ENCODE measurements at places on chromosomes 12 and 14.

- DNase-seq = no peak
Observed at GRCh38 chr12:119179335-119180021, 747 bp downstream of the HSPB8 start.

DNA sequence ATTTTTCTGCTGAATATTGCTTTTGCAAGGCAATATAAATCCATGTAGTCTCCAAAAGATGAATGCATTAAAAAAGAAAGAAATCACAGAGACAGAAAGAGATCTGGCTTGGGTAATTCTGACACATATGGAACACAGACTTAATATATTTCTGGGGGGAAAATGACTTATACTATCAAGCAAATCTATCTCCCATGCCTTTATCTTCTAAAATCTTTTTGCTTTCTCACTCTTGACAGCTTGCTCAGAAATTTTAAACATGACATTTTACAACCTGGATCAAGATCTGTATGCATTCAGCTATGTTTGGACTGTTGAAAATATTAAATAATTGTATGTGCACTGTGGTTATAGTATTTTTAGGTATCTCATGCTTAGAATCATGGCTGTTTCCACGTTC, 73.0 kb downstream of the KITLG start:
- no peak for DNase-seq

GRCh38 chr12:47231456-47231855, 151.7 kb upstream of the AMIGO2 start:
- DNase-seq = no peak

DNA sequence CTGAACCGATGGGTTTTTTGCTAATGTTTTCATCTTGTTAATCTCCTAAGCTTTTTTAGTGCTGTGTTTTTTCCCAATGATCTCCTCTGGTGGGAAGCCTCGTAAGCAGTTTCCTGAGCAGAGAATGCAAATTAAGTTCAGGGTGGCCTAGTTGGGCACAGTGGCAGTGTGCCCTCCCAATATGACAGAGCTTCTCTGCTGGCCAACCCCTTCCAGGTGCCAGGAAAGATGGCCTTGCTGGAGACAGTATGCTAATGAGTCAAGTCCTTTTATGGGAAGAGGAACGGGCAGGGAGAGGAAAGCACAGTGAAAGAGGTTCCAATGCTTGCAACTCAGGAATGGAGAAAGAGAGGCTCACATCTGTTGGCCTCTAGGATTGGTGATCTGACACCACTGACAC, 115.8 kb downstream of the GCH1 start:
- no peak for DNase-seq

- peak; percentile 3 for DNase-seq
Observed at GRCh38 chr12:45557016-45557415, 172.5 kb upstream of the ARID2 start.

DNA sequence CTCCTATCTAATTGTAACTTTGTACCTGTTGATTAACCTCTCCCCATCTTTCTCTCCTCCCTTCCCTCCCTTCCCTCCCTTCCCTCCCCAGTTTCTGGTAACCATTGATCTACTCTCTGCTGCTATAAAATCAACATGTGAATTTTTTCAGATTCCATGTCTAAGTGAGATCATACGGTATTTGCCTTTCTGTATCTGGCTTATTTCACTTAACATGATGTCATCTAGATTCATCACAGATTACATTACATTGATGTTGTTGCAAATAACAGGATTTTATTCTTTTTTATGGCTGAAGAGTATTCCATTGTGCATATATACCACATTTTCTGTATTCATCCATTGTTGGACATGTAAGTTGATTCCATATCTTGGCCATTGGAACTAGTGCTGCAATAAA, 68.0 kb upstream of the FBXO33 start:
- no peak for DNase-seq

GRCh38 chr12:14986449-14986848, 13.6 kb downstream of the PDE6H start:
- no peak for DNase-seq

DNA sequence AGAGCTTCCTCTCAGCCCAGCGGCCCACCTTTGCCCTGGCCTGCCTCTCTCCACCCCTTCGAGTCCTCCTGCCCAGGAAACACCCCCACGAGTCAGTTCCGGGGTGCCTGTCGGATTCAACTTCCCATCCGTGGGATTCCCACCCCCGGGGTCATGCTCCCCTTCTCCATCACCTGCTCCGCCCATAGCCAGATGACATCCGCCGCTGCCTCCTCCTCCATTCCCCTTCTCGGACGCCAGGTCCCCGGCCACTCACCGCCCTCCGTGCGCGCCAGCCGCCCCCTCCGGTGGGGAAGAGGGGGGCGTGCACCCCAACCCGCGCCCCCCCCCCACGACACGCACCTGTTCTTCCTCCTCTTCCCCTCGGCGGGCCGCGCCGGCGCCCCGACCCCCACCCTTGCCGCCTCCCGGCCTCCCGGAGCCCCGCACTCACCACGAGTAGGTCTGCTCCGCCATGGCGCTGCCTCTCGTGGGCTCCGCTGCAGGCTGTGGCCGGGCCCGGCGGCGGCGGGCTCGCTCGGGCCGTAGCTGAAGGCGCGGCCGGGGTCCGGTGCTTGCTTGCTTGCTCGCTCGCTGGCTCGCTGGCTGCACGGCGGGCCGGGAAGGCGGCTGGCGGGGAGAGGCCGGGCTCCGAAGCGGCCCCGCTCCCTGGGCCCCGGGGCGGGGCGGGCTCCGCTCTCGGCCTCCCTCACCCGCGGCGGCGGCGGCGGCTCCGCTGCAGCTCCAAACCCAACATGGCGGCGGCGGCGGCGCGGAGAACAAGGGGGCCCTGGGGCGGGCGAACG, 554 bp downstream of the SPPL3 start:
- peak; percentile 72 for DNase-seq

- DNase-seq = no peak
Observed at GRCh38 chr12:50257236-50258166, 25.8 kb downstream of the LIMA1 start.

DNA sequence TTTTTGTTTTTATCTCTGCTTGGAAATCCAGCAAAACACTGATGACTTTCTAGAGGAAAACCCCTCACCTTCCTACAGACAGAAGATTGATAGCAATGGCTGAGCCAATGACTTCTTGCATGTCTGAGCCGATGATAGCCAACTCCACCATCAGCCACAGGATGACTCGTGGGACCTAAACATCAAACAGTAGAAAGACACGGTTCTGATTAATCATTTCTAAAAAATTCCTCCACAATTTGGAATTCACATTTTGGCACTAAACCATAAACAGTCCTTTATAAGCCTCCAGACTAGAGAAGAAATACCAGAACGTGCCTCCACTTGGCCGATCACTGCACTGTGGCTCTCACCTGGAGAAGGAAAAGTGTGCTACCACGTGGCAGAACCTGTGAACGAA, 25.9 kb downstream of the SLC11A2 start:
- no peak for DNase-seq

- no peak for DNase-seq
Observed at GRCh38 chr12:119117936-119118335, 60.8 kb upstream of the HSPB8 start.

GRCh38 chr14:59213368-59214315, 25.2 kb downstream of the DAAM1 start:
- no peak for DNase-seq

GRCh38 chr12:57370696-57371095, 60.1 kb downstream of the R3HDM2 start:
- no peak for DNase-seq

- no peak for DNase-seq
Observed at GRCh38 chr12:25558586-25558985, 5.5 kb upstream of the LMNTD1 start.

DNA sequence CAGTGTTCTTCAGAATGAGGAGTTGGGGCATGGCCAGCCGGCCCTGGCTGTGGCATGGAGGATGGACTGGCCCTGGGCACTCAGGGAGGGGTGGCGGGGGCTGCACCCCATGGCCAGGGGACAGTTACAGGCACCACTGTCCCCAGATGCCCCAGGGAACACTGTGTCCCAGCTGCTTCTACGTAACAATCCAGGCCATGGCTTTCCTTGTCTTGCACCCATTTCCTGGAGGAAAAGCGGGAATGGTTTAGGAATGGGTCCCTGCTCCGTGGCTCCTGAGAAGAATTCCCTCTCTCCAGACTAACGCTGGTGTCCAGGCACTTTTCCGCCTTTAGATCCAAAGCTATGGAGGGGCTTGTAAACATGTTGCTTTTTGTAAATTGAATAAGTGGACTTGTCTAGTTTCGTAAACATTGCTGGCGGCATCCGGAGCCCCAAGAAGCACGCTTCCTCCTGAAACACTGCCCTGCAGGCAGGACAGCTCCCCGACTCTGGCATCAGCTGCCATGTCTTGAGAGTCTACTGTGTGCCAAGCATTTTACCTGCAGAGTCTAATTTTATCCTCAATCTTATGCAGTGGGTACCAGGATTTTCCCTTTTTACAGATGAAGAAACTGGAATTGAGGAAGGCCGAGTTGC, 238.3 kb downstream of the SLC41A2 start:
- peak; percentile 48 for DNase-seq

DNA sequence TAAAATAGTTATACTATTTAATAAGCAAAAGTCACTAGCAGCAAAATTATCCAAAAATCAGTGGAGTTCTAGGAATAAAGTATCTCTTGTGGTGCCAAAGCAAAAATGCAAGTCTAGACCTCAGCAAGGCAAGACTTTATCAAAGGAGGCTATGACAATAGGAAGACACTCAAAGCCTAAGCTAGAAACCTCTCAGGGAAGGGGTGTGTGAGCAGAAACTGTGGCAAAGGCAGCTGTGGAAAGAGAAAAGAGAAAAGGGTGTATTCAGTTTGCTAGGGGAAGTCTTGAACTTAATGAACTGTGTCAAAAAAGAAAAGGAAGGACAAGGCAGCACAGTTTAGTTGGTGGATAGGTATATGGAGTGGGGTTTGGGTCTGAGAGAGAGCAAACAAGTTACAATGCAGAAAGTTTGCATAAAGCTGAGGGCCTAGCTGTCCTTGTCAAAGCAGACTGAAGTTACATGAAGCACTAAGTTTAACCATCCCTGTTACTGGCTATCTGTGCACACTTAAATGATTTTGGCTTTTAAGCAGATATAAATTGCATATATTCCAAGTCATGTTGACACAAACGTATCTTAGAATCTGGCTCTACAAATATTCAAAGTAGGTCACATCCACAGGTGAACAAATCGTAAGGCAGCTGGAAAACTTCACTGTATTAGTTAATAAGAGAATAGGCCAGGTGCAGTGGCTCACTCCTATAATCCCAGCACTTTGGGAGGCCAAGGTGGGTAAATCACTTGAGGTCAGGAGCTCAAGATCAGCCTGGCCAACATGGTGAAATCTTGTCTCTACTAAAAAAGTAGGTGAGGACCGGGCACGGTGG, 31.0 kb upstream of the AMN1 start:
- no peak for DNase-seq

DNA sequence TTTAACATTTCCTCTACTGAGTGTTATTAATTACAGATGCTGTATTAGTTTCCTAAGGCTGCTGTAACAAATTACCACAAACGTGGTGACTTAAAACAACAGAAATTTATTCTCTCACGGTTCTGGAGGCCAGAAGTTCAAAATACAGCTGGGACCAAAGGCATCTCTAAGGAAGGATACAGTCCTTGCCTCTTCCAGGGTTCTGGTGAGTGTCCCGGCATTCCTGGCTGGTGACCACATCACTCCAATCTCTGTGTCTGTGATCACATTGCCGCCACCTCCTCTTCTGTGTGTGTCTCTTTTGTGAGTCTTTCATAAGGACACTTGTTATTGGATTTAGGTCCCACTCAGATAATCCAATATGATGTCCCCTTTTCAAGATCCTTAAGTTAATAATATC, 85.1 kb upstream of the CCDC198 start:
- DNase-seq = no peak

- DNase-seq = no peak
Observed at GRCh38 chr14:38205119-38205813, 2.4 kb upstream of the SSTR1 start.

DNA sequence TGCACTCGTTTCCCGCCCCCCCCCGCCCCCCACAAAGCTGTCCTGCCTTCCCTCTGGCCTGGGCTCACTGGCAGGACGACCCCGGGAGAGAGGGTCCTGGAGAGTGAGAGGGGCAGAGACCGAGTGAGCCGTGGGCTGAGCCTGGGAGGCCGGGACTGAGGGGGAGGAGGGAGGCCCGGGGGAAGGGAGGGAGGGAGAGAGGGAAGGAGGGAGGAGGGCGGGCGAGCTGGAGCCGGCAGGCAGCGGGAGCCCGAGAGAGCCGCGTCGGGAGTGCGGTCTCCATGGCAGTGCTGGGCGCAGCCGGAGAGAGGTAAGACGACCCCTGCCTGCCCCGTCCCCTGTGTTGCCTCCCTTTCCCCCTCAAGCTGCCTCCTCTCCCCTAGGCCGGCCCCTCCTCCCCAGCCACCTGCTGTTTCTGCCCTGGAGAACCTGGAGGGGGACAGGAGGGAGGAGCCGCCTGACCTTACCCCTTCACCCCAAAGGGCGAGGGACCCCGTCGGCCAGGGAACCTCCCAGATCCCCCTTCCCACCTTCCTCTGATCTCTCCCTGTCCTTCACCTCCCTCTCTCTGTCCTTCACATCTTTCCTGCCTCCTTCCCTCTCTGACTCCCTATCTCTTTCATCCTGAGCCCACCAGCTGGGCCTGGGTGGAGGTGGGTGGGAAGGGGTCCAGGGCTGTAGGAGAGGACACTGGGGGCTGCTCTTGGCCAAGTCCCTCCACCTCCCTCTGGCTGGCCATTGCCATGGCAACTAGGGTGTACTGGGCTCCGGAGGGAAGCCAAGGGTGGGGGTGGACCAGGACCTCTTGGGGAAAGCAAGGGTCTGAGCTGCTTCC, at the start of gene GPR162:
Gene GPR162, plus strand, starts transcription at position 231 of the 835 bp plus-strand sequence. CDS start 2,078 bp downstream, outside the sequence.
- DNase-seq = no peak

- no peak for DNase-seq
Observed at GRCh38 chr12:124750787-124751471, 112.7 kb downstream of the SCARB1 start.

- DNase-seq = no peak
Observed at GRCh38 chr14:58899317-58899713, 261.6 kb downstream of the DACT1 start.

DNA sequence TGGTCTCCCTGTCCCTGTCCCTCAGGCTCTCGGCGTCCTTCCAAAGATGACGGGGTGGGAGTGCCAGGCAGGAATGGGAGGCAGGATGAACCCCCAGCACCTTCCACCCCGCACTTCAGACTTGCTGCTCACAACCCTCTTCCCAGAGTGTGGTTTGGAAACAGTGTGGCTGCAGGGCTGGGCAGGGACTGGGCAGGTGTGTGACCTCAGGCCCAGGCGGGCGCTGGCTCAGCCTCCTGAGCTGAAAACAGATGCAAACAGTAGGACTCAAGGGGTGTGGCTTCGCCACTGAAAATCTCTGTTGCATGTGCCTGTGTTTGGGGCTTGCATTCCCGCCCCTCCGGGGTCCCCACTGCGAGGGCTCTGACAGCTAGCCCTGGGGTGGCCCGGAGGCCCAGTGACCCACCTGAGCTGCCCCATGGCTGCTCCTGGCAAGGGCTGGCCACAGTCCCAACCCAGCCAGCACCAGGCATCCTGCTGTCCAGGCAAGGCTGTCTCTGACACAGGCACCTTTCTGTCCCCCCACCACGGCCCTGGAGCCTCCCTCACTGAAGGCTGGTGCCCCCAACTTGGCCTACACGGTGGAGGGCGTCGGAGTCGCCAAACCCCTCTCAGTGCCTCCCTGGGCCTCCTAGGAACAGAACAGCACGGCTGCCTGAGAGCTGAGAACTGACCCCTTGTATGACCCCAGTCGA, 46.1 kb downstream of the BEGAIN start:
- no peak for DNase-seq
